Smooth muscle cell of bladder (primary cell): ENCODE measurements at places on chromosomes 3 and 15. TPM values are rescaled to one million over a fixed set of nuclear protein-coding genes. Genes with fewer than 3 reads are reported as not detected.

Gene SUSD5
- 1.1 and 3.6 TPM in 2 replicates for total RNA-seq

Gene KLHL40
- total RNA-seq: not detected in 2 replicates

Gene PLA2G4E
- total RNA-seq: not detected in 2 replicates

Gene MYRIP
- total RNA-seq: under 0.01 TPM in 2 replicates

Gene P2RY1
- total RNA-seq: 1.1 and 4.4 TPM in 2 replicates

Gene LRRC31
- total RNA-seq: not detected in 2 replicates

Gene CIAO2A
- total RNA-seq: 64.2 and 65.1 TPM in 2 replicates
